Endothelial cell of umbilical vein (primary cell): ENCODE measurements at places on chromosomes 13 and 19.
A peak's percentile ranks its signal among the peaks of the same experiment; 100 is the strongest.

DNA sequence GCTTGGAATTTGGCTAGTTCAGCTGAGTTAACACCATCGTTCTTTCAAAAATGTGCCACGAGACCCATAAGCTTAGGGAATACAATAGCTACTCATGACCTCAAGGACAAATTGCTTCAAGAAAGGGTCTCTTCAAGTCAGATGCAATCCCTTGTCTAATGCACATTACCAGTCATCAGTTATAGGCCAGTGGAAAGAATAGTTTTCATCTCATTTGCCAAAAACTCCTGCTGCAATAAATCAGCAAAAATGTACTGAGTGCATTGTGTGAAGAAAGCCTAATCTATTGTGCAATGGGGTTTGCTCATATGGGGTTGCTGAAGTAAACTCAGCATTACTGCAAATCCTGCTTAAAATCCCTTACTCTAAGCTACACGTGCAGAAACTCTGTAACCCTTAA, 208.3 kb upstream of the NBEA start:
- no peak overlapping the region for H3K4me3 ChIP-seq
- DNase-seq = no peak
- H3K36me3 ChIP-seq = no peaks in the 10 kb centered on the region
- H3K4me1 ChIP-seq = no peaks in the 10 kb centered on the region

DNA sequence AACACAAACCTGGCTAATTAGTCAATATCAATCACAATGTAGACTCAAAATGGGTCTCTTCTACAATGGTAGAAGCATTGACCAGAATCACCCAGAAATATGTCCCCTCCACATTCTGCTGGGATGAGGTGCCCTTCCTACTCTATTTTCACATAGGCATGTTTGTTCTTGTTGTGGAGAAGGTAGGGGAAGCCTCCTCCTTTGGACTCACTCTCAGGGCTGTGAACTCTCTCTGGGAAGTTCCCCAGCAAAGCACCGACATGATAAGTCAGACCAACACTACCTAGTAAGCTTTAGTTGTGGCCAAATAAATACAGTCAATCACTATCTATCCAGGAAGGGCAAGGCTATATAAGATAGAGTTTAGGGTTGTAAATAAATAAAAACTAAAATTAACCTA, 194.5 kb upstream of the UBL3 start:
- H3K4me1 ChIP-seq = no peaks in the 10 kb centered on the region
- no peaks in the 10 kb centered on the region for H3K36me3 ChIP-seq
- H3K27me3 ChIP-seq = no peaks in the 10 kb centered on the region
- no peak overlapping the region for H3K4me3 ChIP-seq
- DNase-seq = no peak

GRCh38 chr13:114058051-114058867, 74.2 kb downstream of the RASA3 start:
- H3K4me3 ChIP-seq = no peak overlapping the region
- H3K36me3 ChIP-seq = peaks cover 12% of the 10 kb centered on the region
- H3K27ac ChIP-seq = peak overlapping the region; percentile 39
- DNase-seq = peak; percentile 25
- H3K27me3 ChIP-seq = no peaks in the 10 kb centered on the region

- H3K36me3 ChIP-seq = no peaks in the 10 kb centered on the region
- H3K27me3 ChIP-seq = no peaks in the 10 kb centered on the region
- H3K4me3 ChIP-seq = no peak overlapping the region
- H3K27ac ChIP-seq = no peak overlapping the region
- no peak for DNase-seq
Observed at GRCh38 chr19:19873381-19873780, 7.7 kb downstream of the ZNF253 start.

- peak overlapping the region; percentile 41 for H3K27ac ChIP-seq
- H3K4me1 ChIP-seq = peaks cover 12% of the 10 kb centered on the region
- no peak overlapping the region for H3K4me3 ChIP-seq
- peak; percentile 64 for DNase-seq
Observed at GRCh38 chr13:34044660-34045080, 226.7 kb downstream of the RFC3 start.

DNA sequence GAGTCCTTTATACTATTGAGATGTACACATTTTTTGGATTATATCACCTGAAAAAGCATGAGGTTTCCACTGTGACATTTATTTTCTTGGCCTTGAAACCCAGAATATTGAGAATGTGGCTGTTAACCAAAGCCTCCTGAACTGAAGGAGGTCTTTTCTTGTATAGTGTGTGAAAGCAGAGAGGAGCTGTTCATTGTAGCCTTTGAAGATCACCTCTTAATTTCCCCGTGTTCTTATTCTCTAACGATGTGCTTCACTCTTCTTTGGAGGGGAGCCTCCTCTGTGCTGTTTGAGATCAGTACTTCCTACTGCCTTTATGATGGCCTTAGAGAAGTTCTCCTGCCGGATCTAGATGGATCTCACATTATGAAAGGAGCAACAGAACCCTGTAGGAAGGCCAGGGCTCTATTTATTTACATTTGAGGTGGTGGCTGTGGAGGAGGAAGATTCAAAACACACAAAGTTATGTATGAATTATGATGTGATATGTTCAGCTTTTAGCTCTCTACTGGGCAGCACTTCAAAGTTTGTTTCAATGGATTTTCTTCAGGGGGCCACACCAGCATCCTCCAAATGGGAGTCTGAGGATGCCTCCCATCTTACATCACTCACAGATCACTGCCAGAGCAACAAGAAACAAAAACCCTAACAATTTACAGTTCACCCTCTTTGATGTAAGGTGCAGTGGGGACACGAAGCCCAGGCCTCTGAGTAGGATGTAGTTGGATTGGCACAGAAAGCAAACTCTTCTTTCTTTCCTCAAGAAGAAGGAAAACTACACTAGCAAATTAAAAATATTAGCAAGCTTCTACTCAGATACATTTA, 322.3 kb downstream of the DLEU7 start:
- no peaks in the 10 kb centered on the region for H3K4me1 ChIP-seq
- H3K27ac ChIP-seq = no peak overlapping the region
- no peaks in the 10 kb centered on the region for H3K27me3 ChIP-seq
- no peaks in the 10 kb centered on the region for H3K36me3 ChIP-seq
- no peak overlapping the region for H3K4me3 ChIP-seq
- no peak for DNase-seq

GRCh38 chr13:21328836-21329477, 130.1 kb downstream of the ZDHHC20 start:
- H3K4me1 ChIP-seq = peaks cover 7% of the 10 kb centered on the region
- no peak for DNase-seq
- H3K27me3 ChIP-seq = peaks cover 2% of the 10 kb centered on the region
- H3K36me3 ChIP-seq = no peaks in the 10 kb centered on the region
